Endodermal cell (in vitro differentiated cells): ENCODE measurements at places on chromosomes 6 and 20. TPM values are rescaled to one million over a fixed set of nuclear protein-coding genes. Genes with fewer than 3 reads are reported as not detected.
A peak's percentile ranks its signal among the peaks of the same experiment; 100 is the strongest.

DNA sequence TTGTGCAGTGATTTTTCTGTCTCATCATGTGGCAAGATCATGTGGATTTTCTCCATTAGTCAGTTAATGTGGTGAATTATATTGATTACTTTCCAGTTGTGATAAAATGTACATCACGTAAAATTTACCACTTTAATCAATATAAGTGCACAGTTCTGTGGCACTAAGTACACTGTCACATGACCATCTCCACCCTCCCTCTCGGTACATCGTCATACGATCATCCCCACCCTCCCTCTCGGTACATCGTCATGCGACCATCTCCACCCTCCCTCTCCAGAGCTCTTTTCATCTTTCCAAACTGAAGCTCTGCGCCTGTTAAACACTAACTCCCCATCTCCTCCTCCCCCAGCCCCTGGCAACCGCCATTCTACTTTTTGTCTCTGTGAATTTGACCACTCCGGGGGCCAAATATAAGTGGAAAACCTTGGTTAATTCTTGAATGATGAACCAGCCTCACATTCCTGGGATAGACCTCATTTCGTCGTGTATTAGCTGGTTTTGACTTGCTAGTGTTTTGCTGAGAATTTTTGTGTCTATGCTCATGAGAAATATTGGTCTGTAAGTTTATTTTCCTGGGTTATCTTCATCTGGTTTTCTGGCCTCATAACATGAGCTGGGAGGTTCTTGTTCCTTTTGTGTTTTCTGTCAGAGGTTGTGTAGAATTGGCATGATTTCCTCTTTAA is 10.8 kb downstream of the NTSR1 start:
- H3K4me1 ChIP-seq = no peaks in the 10 kb centered on the region
- peaks cover 8% of the 10 kb centered on the region for H3K27me3 ChIP-seq
- H3K36me3 ChIP-seq = no peaks in the 10 kb centered on the region

GRCh38 chr6:117829594-117830319 is 77.3 kb upstream of the SLC35F1 start:
- no peak overlapping the region for H3K27ac ChIP-seq
- no peaks in the 10 kb centered on the region for H3K36me3 ChIP-seq
- peak; percentile 89 for DNase-seq
- no peaks in the 10 kb centered on the region for H3K27me3 ChIP-seq
- peak overlapping the region; percentile 80 for H3K4me3 ChIP-seq

Gene RPP40
- 6.8 to 9.0 TPM (median 8.6 TPM) in 3 replicates for total RNA-seq

DNA sequence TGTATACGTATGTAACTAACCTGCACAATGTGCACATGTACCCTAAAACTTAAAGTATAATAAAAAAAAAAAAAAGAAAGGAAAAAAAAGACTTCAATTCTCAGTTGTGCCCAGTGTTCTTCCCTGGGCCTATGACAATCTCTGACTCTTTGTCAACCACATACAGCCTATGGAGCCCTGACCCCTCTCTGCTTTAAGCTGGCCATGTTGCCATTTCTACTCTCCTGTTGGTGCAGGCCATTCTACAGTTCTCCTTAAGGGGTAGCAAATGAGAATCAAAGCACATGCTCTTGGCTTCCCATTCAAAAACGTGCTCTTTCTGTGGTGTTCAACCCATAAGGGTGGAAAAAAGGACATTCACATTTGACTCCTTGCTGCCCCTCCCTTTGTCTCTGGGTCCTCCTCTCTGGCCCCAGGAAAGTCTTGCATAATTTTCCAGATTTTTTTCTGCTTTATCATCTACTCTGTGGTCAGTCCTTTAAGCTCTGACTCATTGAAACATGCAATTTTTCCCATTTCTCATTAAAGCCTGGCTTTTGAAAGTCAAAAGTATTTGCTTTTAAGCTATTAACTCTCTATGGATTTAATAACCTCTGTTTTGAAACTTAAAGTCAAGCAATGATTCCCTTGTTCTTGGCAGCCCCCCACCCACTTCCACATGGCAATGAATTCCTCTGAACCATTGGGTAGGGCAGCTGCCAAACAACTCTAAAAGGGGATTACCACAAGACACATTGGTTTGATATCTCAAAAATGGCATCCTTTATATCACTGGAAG is 208.6 kb upstream of the MCHR2 start:
- H3K27ac ChIP-seq = no peak overlapping the region
- no peak overlapping the region for H3K4me3 ChIP-seq
- DNase-seq = no peak
- H3K4me1 ChIP-seq = no peaks in the 10 kb centered on the region
- H3K27me3 ChIP-seq = no peaks in the 10 kb centered on the region

- H3K27me3 ChIP-seq = no peaks in the 10 kb centered on the region
- no peak overlapping the region for H3K4me3 ChIP-seq
- H3K4me1 ChIP-seq = no peaks in the 10 kb centered on the region
- no peak for DNase-seq
- H3K27ac ChIP-seq = no peak overlapping the region
- no peaks in the 10 kb centered on the region for H3K36me3 ChIP-seq
These were observed 232.9 kb downstream of the SAMD5 start for GRCh38 chr6:147741389-147741788.

DNA sequence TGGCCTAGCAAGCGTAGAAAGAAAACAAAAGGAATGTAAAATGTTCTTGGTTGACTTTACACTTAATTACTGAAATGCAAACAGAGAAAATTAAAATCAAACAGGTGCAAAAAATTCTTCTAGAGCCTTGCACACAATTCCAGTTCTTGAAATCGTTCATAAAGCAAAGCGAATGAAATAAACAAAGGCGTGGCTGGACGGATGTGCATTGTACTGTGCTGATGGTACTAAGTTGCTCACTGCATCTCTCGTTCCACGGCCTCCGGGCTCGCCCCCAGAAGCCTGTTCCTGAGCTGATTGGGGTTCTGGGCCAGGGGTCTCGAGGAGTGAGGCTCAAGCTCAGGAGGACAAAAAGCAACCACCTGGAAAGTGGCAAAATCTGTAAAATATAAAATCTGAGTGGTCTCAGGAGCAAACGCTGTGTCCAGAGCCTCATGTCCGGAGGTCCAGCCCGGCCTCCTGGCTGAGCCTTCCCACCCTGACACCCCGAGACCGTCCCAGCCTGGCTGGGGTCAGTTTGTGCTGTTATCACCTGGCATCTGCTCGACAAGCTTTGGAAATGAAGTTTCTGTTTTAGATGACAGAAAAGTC is 71.3 kb downstream of the TTLL2 start:
- no peaks in the 10 kb centered on the region for H3K4me1 ChIP-seq
- no peaks in the 10 kb centered on the region for H3K27me3 ChIP-seq
- no peak overlapping the region for H3K27ac ChIP-seq
- peak; percentile 31 for DNase-seq

Gene TCF21
- 0.13 TPM in 1 of 3 replicates, not detected in the others for total RNA-seq

DNA sequence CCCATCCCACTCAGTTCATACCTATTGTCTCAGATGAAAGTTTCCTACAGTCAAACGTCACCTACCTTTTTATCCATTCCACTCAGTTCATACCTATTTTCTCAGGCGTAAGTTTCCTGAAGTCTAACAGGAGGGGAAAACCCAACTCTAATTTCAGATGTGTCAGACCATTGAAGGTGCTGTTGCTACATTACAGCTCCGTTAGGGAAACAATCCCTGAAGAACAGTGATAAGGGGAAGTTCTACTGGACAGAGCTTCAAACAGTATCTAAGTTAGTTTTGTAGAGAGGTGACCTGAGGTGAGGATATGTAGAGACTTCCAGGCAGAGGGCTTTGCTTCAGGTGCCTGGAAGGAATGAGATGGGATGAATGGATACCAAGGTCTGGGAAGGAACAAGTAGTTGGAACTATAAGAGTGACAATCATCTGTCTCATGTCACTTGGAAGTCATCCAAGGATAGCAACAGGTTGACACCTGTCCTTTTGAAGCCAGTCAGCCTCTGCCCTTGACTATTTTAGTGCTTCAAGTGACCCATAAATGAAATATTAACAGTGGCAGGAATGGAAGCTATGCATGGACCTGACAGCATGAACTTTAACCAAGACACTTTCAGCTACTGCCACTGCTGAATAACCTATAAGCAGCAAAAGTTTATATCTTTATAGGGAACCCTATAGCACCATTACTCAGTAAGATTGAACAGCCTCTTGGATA is 191.6 kb upstream of the MOCS1 start:
- H3K4me3 ChIP-seq = no peak overlapping the region
- H3K27ac ChIP-seq = no peak overlapping the region
- no peaks in the 10 kb centered on the region for H3K4me1 ChIP-seq

- H3K4me1 ChIP-seq = peaks cover 13% of the 10 kb centered on the region
- DNase-seq = no peak
- no peaks in the 10 kb centered on the region for H3K36me3 ChIP-seq
- H3K27ac ChIP-seq = no peak overlapping the region
- no peak overlapping the region for H3K4me3 ChIP-seq
These were observed 25.4 kb upstream of the SYNJ2 start for GRCh38 chr6:157956171-157956730.

DNA sequence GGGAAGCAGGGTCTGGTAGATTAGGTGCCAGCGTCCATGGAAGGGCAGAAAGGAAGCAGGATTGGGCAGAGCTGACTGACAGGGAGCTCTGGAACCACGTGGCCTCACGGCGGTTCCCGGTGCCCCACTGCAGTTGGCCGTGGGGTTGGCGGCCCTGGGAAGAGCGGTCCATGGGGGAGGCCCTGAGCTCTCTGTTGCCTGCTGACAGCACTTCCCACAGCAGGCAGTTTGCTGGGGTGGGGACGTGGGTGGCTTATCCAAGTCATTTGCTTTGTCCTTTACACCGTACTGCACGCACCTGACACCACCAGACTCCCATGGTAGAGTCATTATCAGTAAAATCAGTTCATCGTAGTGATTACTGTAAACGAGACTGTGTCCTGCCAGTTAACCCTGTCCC is 56.1 kb downstream of the RPP40 start:
- no peaks in the 10 kb centered on the region for H3K4me1 ChIP-seq
- no peaks in the 10 kb centered on the region for H3K27me3 ChIP-seq
- peaks cover 42% of the 10 kb centered on the region for H3K36me3 ChIP-seq
- no peak overlapping the region for H3K27ac ChIP-seq

DNA sequence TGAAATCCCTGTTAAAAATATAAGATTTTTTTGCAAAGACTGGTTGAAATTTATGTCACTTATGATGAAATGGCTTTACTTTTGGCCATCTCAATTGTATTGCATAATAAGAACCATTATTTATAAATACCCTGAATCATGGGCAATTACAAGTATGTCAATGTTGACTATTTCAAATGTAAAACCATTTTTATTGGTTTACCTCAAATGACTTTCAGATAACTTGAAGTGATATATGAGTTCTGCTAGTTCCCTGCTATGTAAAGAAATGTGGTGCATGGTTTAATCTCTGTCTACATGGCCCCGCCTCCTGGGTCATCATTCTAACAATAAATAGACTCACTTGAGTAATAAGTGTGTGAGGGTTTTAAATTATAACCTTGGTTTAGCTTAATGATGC is 275.6 kb upstream of the PREP start:
- H3K36me3 ChIP-seq = no peaks in the 10 kb centered on the region
- H3K27me3 ChIP-seq = no peaks in the 10 kb centered on the region
- no peak overlapping the region for H3K4me3 ChIP-seq
- DNase-seq = no peak

Gene TTBK1
- 0.61 and 0.62 TPM in 2 replicates for total RNA-seq

Gene STMN3
- total RNA-seq = 18.3 and 19.6 TPM in 2 replicates

Gene STX11
- 0.29 to 0.38 TPM in 2 of 3 replicates, not detected in the other for total RNA-seq

- H3K4me1 ChIP-seq = no peaks in the 10 kb centered on the region
- peak; percentile 69 for DNase-seq
- peak within 1 kb of the TSS; percentile 99 for H3K4me3 ChIP-seq
These were observed at the start of gene GID8 for GRCh38 chr20:62938105-62938888. Gene GID8, plus strand, starts transcription at chr20:62938147. Its CDS starts 3,356 bp downstream, at chr20:62941503.

DNA sequence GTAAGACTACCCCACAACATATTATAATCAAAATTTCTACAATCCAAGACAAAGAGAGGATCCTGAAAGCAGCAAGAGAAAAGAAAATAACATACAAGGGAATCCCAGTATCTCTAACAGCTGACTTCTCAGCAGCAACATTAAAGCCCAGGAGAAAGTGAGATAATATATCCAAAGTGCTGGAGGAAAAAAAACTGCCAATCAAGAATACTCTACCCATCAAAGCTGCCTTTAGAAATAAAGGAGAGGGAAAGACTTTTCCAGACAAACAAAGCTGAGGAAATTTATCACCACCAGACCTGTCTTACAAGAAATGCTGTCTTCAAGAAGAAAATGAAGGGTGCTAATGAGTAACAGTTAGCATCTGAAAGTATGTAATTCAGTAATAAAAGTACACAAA is 43.3 kb upstream of the IRAK1BP1 start:
- DNase-seq = no peak
- H3K4me1 ChIP-seq = no peaks in the 10 kb centered on the region
- H3K36me3 ChIP-seq = no peaks in the 10 kb centered on the region
- H3K27me3 ChIP-seq = no peaks in the 10 kb centered on the region

- DNase-seq = no peak
- no peaks in the 10 kb centered on the region for H3K36me3 ChIP-seq
- H3K4me3 ChIP-seq = no peak overlapping the region
- H3K27me3 ChIP-seq = peaks cover 22% of the 10 kb centered on the region
These were observed 5.7 kb upstream of the ZKSCAN3 start for GRCh38 chr6:28343898-28344677.

Gene MTRF1L
- 12.0 to 17.3 TPM (median 16.5 TPM) in 3 replicates for total RNA-seq

DNA sequence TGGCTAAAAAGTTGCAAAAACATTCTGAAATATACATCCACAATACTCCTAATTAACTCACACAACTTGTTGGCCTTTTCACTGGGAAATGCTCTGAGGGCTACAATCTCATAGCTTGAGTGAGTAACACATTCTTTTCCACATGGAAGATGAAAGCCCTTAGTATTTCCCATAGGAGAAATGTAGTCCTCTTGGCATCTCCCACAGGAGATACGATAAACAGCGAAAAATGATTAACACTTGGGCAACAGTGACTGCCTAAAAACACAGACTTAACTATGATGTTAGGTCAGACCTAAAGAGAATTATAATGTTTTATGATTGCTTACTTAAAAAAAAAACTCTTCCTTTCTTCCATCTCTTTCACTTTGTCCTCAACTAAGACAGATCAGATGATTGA is 9.0 kb downstream of the MYLK4 start:
- H3K27ac ChIP-seq = no peak overlapping the region
- peaks cover 8% of the 10 kb centered on the region for H3K4me1 ChIP-seq
- H3K36me3 ChIP-seq = no peaks in the 10 kb centered on the region
- H3K4me3 ChIP-seq = no peak overlapping the region
- no peaks in the 10 kb centered on the region for H3K27me3 ChIP-seq
- DNase-seq = no peak

Gene SLC4A11
- 0.87 to 4.5 TPM (median 3.8 TPM) in 3 replicates for total RNA-seq

DNA sequence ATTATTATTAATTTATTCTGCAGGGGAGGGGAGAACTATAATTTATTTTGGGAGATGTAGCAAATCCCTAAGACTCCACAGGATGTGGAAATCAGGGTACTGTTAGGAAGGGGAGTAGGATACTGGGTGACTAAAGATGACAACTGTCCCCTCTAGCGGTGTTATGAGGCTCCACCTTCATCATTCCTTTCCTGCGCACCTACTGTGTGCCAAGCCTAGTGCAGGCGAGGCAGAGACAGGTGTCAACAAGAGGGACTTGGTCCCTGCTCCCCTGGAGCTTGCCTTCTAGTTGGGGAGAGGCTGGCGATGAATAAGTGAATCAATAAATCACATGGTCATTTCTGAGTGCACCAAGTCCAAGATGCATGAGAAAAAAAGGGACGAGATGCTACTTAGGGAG is 65.5 kb downstream of the STK35 start:
- peaks cover 7% of the 10 kb centered on the region for H3K27me3 ChIP-seq
- H3K36me3 ChIP-seq = no peaks in the 10 kb centered on the region
- H3K27ac ChIP-seq = no peak overlapping the region
- no peak overlapping the region for H3K4me3 ChIP-seq
- no peaks in the 10 kb centered on the region for H3K4me1 ChIP-seq
- DNase-seq = no peak

Gene HCK
- total RNA-seq = 0.14 and 0.24 TPM in 2 replicates

Gene PTGIS
- 14.1 and 14.8 TPM in 2 replicates for total RNA-seq

GRCh38 chr6:88609983-88610382 is 353.4 kb downstream of the RNGTT start:
- no peaks in the 10 kb centered on the region for H3K27me3 ChIP-seq
- no peaks in the 10 kb centered on the region for H3K36me3 ChIP-seq
- no peak overlapping the region for H3K4me3 ChIP-seq
- no peak for DNase-seq
- no peaks in the 10 kb centered on the region for H3K4me1 ChIP-seq
